Mesenteric fat pad (tissue), 1 donor: ENCODE measurements at places on chromosomes 1 and 21.

- no peak for DNase-seq
These were observed 14.1 kb downstream of the RUNX3 start for GRCh38 chr1:24915816-24916602.

DNA sequence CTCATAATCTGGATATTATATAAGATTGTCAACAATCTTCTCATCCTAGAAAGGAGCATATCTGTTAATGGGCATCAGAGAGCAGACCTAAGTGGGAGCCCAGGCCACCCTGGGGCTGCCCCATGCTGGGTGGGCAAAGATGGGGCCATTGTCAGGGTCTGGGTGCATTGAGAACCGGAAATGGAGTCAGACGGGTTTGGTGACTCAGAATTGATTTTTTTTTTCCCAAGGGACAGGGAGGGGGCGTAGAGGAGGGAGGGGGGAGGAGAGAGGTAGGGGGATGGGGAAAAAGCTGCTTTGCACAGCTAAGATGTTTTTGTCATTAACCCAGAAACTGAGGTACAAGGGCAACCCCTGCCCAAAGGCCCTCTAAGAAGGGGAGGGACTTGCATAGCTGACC is 1.3 kb downstream of the ATXN7L2 start:
- no peak for DNase-seq

- no peak for DNase-seq
These were observed 141.9 kb downstream of the CLEC20A start for GRCh38 chr1:178354816-178355215.

DNA sequence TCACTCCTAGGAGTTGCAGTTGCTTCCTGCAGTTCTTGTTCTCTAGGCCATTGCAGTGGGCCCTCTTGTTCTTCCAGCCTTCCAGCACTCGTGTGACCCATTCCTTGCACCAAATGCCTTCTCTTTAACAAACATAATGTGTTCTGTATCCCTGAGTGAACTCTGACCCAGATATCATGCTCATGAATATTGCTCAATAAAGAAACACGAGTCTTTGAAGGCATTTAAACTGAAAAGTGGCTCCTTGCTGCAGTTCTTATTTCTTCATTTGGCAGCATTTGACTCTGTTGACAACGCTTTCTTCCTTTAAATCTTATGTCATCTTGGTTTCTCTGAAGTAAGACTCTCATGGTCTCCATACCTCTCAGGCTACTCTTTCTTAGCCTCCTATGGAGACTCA is 100.7 kb upstream of the PDE4B start:
- no peak for DNase-seq

GRCh38 chr1:33433509-33434362 is 2.8 kb upstream of the PHC2 start:
- no peak for DNase-seq

DNA sequence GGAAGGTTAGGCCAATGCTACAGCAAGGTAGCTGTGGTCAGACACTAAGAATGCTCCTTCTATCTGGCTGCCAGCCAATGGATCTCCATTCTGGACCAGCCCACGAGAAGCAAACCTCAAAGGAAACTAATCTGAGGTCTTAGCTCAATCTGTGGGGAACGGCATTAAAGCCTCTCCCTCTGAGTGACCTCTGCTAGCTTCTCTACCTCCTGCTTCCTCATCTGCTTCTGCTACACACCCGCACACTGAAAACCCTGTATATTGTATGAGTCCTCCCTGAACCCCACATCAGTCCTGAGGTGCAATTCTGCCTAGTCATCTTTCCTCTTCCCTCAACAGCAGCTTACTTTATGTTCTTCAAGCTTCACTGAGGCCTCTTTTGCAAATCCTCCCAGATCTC is 6.9 kb upstream of the GALE start:
- no peak for DNase-seq
